ENCODE measurements at places on chromosomes 12 and 14.

- DNase-seq, result no peak
Measured at GRCh38 chr14:96693987-96694386, 103.2 kb upstream of the VRK1 start.

DNA sequence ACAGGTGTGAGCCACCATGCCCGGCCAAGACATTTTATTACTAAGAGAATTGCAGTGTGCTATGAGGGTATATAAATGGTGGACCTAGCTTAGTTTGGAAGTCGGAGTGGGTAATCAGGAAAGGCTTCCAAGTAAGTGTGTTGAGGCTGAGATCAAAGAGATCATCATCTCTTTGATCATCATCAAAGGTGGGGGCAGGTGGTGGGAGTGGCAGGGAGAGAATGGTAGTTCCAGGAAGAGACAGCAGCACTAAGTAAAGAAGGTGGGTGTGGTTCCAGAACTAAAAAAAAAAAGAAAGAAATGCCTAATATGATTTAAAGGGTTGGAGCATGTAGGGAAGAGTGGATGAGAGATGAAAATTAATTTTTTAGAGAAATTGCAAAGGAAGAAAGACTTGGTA, 14.7 kb downstream of the SLC4A8 start:
- no peak for DNase-seq

DNA sequence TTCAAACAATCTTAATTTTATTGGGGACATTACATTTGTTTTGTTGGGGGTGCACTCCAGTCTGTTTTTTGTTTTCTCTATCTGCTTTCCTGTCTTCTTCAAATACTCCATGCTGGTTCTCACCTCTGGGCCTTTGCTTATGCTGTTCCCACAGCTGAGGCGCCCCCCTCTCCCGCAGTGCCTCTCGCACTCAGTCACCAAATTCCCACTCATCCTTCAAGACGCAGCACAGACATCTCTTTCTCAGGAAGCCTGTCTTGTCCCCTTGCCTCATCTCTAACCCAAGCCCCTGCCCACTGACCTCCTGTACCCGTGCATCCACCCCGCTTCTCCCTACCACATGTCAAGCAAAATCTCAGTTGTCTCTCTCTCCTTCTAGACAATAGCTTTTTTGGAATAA, 43.7 kb upstream of the PRMT8 start:
- DNase-seq, result no peak

- no peak for DNase-seq
Measured at GRCh38 chr14:71328183-71328582, 420.9 kb downstream of the PCNX1 start.

DNA sequence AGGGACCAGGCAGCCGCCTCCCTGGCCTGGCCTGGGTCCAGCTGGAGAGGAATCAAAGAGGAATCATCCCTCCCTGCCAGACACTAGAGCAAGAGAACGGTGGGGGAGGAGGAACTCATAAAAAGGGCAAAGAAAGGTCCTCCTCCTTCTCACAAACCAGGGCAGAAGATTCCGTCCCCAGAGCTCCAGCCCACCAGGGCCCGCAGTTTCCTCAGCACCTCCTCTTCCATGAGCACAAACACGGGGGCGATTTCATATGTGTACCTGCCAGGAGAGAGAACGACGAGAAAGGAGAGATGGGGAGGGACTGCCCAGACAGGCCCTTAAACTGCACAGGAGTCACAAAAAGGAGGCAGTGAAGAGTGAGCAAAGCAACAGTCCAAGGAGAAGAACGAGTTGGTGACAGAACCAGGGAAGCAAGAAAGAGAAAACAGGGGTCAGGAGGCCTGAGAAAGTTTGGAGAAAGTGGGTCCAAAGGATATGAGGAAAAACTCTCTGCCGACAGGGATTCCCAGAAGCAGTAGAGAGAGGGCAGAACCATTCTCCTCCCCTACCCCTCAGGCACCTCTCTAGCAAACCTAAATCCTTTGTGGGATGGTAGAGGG, 8.7 kb upstream of the ZNF740 start:
- DNase-seq, result no peak

Data from activated T-cell treated with anti-CD3 and anti-CD28 coated beads for 24 hours (primary cell).